ENCODE measurements at places on chromosomes 7 and 10.

DNA sequence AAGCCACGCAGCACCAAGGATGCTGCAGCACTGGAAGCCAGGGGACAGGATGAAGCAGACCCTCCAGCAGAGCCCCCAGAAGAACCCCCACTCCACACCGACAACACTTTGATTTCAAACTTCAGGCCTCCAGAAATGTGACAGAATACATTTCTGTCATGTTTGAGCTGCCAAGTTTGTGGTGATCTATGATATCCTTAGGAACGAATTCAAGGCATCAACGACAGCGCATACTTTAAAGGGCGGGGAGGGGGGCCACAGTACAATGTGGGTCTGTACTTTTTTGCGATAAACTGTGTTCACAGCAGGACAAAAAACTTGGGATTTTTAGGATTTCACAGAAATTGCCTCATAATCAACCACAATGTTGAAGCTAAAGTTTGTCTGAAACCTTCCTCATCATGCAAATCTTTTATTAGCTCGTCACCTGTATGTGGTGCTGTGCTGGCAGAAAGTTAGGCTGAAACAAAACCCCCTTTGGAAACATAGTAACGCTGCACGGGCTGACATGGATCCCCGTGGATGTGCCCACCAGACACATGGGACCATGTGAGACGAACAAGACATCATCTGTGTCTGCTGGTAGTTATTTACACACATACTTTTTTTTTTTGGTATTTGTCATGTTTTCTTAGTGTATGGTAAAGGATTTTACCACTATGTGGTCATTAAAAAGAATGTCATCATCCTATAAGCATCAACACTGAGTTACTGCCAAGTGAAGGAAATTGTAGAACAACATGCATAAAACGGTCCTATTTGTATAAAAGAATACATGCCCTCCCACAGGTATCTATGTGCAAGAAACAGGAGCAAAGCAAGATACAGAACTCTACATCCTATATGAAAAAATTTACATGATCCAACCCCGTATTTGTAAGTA lies 113.3 kb upstream of the AFAP1L2 start:
- DNase-seq = no peak

GRCh38 chr7:27155816-27156507 lies 513 bp downstream of the HOXA7 start:
- DNase-seq = no peak

- no peak for DNase-seq
These were observed 98.8 kb downstream of the CACNB2 start for GRCh38 chr10:18238870-18239485.

DNA sequence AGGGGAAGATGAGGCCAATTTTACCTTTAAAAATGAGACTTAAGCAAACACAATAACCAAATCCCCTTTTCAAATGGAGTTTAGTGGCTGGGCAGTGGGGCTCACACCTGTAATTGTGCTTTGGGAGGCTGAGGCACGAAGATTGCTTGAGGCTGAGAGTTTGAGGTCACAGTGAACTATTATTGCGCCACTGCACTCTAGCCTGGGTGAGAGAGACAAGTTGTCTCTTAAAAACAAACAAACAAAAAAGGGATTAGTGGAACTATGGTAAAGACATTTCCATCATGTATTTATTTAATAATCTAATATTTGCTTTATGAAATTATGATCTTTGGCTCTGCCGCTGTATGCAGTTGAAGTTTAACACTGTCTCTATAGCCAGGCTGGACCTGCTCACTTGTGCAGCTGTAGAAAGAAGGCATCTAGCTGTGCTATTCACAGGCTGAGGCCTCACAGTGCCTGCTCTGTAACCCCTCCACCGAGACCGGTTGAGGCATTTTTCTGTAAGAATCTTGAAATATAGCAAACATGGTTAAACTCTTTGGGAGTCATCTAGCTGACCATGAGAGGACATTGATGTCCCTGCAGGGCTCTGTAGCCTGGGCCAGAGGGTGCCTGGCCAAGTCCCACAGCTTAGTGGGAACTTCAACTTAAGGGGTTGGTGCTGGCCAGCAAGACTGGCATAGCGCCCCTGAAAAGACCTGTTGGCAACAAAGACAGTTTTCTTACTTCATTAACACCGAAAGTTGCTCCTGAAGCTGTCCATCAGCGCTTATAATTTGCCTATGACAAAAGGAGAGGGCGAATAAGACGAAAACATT lies 131.8 kb downstream of the BMPER start:
- DNase-seq = no peak

GRCh38 chr10:49528977-49529506 lies 9.9 kb downstream of the ERCC6 start:
- no peak for DNase-seq

- DNase-seq = no peak
These were observed 92.8 kb upstream of the MTPN start for GRCh38 chr7:136069840-136070529.

- no peak for DNase-seq
These were observed 234.0 kb downstream of the ZMYND11 start for GRCh38 chr10:369221-369683.

DNA sequence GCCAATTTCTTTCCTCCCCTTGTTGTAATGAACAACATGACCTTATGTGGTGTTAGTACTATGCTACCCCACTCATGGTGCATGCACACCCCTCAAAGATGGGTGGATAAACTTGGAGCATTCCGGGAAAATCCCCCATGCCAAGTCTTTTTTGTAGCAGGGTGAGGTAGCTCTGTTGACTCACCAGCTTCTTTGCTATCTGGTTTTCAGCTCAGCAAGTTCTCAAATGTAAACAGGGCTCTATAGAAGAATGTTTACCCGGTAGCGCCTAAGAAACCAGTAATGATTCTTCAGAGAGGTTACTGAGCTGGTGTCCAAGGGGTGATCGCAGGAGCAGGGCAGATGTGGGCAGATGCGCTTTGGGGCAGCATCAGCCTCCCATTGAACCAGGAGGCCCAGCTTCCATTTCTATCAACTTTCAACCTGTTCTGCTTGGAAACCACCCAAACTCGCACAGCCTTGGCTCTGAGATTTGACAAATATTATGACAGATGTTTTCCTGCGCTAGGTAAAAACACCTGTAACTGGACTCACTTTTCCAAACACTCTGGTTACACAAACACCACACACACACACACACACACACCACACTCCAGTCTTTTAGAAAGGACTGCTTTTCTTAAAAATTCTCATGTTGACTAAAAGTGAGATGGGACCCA lies 87.8 kb downstream of the ZRANB1 start:
- no peak for DNase-seq

DNA sequence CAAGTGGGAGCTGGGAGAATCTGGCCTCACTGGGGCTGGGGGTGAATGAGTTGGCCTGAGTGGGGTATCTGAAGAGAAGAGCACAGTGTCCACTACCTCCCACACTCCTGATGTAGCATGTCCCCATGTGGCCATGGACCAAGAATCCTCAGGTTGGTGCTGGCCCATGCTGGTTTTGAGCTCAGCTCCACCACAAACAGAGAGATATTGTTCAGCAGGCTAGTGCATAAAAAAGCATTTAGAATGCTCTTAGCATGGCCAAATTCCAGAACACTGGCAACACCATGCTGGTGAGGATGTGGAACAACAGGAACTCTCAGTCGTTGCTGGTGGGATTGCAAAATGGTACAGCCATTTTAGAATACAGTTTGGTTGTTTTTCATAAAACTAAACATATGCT lies 61.4 kb downstream of the FRMPD2 start:
- DNase-seq = no peak

GRCh38 chr10:129653428-129653827 lies 186.4 kb downstream of the MGMT start:
- no peak for DNase-seq

DNA sequence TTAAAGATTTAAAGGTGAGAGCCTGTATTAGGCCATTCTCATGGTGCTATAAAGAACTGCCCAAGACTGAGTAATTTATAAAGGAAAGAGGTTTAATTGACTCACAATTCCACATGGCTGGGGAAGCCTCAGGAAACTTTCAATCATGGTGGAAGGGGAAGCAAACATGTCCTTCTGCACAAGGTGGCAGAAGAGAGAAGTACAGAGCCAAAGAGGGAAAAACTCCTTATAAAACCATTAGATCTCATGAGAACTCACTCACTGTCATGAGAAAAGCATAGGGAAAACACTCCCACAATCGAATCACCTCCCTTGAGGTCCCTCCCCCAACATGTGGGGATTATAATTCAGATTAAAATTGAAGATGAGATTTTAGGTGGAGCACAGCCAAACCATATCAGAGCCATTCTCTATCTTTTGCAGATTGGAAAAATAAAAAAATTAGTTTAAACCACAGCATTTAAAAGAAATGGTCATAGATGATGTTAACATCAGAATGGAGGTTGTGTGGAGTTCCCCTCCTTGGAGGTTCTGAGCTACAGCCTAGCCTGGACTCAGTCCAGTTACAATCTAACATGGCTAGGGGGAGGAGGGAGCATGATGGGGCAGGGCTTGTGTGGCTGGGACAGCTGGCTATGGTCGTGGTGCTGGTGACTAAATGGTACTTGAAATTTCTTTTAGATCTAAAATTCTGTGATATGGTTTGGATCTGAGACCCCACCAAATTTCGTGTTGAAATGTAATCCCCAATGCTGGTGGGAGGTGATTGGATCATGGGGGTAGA lies 33.1 kb downstream of the GSTO2 start:
- no peak for DNase-seq

DNA sequence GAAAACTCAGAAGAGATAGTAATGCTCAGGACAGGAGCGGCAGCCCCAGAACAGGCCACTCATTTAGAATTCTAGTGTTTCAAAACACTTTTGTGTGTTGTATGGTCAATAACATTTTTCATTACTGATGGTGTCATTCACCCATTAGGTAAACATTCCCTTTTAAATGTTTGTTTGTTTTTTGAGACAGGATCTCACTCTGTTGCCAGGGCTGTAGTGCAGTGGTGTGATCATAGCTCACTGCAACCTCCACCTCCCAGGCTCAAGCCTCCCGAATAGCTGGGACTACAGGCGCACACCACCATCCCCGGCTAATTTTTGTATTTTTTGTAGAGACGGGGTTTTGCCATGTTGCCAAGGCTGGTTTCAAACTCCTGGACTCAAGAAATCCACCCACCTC lies 65.9 kb upstream of the CAPZA2 start:
- no peak for DNase-seq

Data from activated T-helper 9 cell treated with anti-CD3 and anti-CD28 coated beads, Interleukin-2, amount 50 U/mL, for 16 hours (primary cell).